Camera-type eye (tissue), 1 donor: ENCODE measurements at places on chromosomes 1 and 21. TPM values are rescaled to one million over a fixed set of nuclear protein-coding genes. Genes with fewer than 3 reads are reported as not detected.

Gene OR2G6
- total RNA-seq: not detected

Gene CCDC27
- total RNA-seq: not detected

Gene INKA2
- total RNA-seq: 5.1 TPM

Gene ZFP69
- total RNA-seq: 5.4 TPM

Gene HEYL
- total RNA-seq: 16.3 TPM

Gene MYOG
- total RNA-seq: 19.8 TPM

Gene ERVH48-1
- total RNA-seq: not detected

Gene CTSE
- 0.27 TPM for total RNA-seq

Gene GPR37L1
- total RNA-seq: 0.88 TPM

Gene HRNR
- not detected for total RNA-seq
